ENCODE measurements at places on chromosomes 5 and 9.

GRCh38 chr9:20865347-20865746 lies 166.1 kb downstream of the HACD4 start:
- peak; percentile 1 for DNase-seq

DNA sequence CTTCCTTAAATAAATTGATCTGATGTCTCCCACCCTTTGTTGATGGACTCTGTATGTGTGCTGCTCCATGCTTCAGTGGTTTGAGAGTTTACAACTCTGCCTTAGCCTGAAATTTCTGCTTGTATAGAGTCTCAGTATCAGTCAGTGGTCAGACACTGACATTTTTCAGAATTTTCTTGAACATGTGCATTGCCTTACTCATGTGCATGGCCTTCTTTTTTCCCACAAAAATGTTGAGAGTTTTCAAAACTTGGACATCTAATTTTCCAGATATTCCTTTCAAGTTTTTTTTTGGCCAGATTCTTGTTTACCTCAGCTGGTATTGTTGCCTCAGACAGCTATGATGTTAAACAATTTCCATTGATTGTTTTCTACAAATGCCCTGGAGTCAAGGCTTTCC lies 427.1 kb upstream of the CHD1 start:
- no peak for DNase-seq

DNA sequence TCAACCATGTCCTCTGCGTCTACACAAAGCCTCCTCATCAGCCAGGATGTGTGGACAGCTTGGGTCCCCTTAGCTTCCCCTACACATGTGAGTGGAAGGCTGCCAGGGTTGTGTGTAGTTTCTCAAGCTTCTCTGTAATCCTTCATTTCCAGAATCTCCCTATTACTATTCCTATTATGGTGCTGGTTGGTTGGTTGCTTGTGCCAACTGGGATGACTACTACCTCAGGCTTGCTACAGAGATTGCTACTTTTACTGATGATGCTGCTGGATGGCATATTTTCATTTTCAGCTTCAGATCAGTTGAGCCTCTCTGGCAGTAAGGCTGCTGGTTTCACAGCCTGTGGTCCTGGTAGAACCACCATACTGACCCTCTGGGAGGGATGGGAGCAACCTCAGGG lies 39.9 kb downstream of the ATG10 start:
- no peak for DNase-seq

DNA sequence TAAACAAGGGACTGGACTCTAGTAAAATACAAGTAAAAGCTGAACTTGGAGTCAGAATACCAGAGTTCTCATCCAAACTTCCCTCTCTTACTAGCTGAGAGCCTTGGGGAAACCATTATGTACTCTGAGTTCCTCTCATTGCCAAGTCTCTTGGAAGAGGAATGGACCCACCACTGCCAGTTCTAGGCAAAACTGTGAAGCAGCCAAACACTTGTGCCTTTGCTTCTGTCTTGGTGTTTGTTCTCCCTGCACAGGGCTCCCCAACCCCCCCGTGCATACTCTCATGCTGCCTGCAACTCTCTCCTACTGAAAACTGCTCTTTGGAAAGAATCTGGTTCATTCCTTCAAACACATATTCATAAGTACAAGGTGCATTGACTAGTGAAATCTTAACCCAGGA lies 102.6 kb downstream of the PDZD2 start:
- DNase-seq, result no peak

- no peak for DNase-seq
These were observed 86.3 kb downstream of the S1PR3 start for GRCh38 chr9:89077519-89077918.

DNA sequence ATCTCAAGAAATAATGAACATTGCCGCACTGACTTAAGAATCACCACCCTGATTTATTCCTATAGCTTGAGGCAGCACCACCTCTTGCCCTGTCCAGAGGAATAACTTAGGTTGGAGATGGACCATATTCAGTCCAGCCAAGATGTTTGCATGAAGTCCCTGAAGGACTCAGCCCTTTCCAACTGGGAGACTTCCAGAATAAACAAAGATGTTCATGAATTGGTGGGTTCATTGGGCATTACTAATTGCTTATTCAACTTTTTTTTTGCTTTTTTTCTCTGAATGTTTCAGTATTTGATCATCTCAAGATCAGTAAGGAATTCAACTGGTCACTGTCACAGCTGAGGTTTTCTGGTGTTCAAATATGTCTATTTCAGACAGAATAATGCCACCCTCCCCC lies 470.6 kb downstream of the CCDC171 start:
- no peak for DNase-seq

DNA sequence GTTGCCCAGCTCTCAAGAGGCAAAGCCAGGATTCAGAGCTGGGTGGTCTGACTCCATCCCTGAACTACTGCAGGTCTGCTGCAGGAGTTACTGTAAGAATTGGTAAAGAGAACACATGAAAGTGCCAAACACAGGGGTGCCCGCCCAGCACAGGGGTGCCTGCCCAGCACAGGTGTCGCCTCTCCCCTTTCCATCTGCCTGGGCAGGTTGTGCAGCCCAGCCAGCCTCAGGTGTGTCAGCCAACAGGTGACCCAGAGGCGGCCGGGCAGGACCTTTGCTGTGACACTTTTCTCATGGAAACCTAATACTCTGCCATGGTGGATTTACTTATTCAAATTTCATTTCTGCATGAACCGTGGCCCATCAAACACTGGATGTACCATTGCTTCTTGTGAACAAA lies 289.7 kb upstream of the IRX4 start:
- DNase-seq, result no peak

DNA sequence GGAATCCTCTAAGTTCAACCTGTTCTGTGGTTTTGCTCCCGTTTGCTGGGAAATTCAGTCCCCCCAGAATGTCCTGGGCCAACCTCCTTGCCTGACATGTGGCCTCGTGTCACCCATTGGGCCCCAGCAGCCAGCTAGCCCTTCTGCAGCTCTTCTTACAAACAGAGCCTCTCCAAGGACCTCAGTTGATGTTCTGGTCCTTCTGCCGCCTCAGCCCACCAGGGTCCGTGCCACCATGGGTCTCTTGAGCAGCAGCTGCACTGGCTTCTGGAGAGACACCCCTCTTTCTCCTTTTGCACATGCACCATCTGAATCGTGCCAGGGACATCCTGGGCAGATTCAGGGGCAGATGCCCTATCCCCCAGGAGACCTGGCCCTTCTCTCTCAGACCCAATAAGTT lies 85.0 kb downstream of the LMX1B start:
- DNase-seq, result no peak

GRCh38 chr5:126681970-126682369 lies 81.2 kb downstream of the PHAX start:
- DNase-seq, result no peak

- DNase-seq, result no peak
These were observed 87.7 kb downstream of the AUH start for GRCh38 chr9:91273853-91274552.

DNA sequence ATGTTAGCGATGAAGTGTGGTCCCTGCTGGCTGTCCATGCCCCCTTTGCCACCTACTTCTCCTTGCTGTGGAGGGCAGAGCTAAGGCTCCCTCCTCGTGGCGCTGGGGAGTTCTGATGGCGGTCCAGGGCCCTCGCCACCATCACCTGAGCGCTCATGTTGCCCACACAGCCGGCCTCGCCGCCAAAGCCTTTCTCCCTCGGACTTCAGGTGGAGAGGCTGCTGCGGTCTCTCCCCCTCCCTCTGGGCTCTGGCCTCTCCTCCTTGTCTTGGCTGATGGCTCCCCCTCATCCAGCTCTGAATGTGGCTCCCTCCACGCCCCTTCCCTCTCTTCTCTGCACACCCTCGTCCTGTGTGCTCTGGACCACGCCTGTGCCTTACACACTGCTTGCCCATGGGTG lies 14.5 kb upstream of the LPCAT1 start:
- no peak for DNase-seq

DNA sequence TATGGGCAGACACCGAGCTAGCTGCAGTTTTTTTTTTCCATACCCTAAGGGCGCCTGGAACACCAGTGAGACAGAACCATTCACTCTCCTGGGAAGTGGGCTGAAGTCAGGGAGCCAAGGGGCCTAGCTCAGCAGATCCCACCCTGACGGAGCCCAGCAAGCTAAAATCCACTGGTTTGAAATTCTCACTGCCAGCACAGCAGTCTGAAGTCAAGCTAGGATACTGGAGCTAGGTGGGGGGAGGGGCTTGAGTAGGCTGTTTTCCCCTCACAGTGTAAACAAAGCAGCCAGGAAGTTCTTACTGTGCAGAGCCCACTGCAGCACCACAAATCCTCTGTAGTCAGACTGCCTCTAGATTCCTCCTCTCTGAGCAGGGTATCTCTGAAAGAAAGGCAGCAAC lies 151.7 kb upstream of the HCN1 start:
- no peak for DNase-seq

DNA sequence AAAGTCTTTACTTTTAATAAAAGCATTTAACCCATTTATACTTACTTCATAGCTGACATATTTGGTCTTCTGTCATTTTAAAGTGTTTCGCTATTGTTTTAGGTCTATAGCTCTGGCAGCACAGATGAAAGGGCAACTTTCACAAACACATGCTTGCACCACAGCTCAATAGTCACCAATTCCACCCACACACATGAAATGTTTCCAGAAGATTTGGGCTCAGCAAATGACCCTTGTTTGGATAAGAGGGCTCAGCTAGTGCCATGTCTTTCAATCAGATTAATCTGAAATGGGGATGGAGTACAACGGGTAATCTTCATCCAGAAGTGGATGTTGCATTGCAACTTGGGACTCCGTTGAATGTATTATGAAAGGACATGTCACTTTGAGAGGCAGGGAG lies 176.0 kb downstream of the FGF18 start:
- no peak for DNase-seq

DNA sequence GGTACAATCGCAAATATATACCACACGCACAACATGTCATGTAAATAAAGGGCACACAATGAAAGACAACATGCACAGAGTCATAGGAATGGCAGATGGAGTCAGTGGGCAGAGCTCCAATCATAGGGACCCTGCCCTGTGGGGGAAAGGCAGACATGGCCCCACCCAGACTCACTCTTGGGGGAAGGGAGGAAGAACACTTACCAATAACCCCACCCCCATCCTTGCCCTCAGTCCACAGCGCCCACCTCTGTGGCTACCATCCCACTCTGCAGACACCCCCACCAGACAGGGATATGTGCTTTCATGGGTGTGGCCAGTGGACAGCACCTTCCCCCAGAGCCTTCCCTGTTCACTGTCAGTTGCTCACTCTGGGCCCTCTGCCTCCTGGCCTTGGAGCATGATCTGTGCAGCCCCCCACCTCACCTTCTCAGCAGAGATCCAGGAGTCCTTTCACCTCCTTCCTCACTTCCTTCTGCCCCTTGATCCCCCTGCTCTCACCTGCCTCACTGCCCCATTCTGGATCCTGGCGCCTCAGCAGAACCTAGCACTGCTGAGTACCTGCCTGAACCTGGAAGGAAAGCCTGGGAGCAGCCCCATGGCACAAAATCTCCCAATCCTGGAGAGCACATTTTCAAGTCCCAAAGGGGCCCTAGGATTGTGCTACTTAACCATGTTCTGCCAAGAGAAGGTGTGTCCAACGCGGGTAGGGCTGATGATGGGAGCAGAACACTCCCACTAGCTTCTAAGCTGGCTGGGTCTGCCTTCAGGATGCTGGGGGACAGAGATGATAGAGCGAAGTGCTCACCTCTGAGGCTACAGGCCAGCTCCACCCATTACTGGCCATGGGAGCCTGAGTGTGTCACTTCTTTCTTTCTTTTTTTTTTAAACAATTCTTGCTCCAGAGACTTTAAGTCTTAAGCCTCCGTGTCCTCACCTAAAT lies 1.5 kb upstream of the PHF19 start:
- peak; percentile 55 for DNase-seq

GRCh38 chr9:108963459-108964143 lies 29.4 kb downstream of the ABITRAM start:
- no peak for DNase-seq

DNA sequence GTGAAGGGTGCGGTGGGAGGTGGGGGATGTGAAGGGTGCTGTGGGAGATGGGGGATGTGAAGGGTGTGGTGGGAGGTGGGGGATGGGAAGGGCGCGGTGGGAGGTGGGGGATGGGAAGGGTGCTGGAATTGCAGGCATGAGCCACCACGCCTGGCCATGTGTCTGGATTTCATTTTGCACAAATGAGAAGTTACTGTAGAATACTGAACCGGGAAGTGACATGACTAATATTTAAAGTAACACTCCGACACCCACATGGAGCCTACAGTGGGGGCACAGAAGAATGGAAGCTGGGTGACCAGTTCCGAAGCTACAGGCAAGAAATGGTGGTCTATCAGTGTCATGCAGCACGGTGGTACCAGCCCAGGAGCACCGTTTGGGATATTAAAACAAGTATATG lies 69.9 kb upstream of the SPTLC1 start:
- DNase-seq, result no peak

- DNase-seq, result no peak
These were observed 1573.4 kb downstream of the EFNA5 start for GRCh38 chr5:106097340-106097739.

- DNase-seq, result no peak
These were observed 510.9 kb downstream of the ZNF608 start for GRCh38 chr5:124235576-124235975.

- no peak for DNase-seq
These were observed 39.3 kb upstream of the CHD1 start for GRCh38 chr5:98968056-98968564.

- no peak for DNase-seq
These were observed 339.5 kb upstream of the RFX3 start for GRCh38 chr9:3865141-3865772.

DNA sequence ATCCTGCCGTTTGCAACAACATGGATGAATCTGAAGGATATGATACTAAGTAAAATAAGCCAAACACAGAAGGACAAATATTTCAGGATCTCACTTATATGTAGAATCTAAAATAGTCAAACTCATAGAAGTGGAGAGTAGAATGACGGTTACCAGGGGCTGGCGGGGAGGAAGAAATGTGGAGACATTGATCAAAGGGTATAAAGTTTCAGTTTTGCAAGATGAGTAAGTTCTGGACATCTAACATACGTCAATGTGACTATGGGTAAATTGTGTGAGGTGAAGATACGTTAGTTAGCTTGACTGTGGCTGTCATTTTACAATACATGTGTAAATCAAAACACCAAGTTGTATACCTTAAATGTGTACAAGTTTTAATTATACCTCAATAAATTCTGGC lies 200.3 kb downstream of the SNX18 start:
- no peak for DNase-seq
